ENCODE measurements at places on chromosomes 16 and 17. TPM values are rescaled to one million over a fixed set of nuclear protein-coding genes. Genes with fewer than 3 reads are reported as not detected.

The CETP gene
- total RNA-seq = 13.5 TPM

DNA sequence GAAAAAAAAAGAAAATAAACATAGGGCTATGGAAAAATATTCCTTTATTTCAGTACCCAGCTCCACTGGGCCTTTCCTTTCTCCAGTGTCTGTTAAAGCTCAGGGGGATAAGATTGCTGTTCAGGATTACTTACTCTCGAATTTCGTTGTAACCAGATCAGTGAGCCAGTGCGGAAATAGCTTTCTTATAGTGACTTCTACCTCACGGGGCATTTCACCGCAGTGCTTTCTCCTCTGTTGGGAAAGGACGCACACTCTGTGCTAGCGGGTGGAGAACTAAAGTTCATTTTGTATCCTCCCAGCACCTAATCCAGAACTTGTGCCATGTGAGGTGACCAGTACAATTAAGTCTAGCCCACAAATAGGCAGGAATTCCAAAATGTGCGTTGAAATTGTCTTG lies 38.3 kb downstream of the RPA1 start:
- DNase-seq = no peak

DNA sequence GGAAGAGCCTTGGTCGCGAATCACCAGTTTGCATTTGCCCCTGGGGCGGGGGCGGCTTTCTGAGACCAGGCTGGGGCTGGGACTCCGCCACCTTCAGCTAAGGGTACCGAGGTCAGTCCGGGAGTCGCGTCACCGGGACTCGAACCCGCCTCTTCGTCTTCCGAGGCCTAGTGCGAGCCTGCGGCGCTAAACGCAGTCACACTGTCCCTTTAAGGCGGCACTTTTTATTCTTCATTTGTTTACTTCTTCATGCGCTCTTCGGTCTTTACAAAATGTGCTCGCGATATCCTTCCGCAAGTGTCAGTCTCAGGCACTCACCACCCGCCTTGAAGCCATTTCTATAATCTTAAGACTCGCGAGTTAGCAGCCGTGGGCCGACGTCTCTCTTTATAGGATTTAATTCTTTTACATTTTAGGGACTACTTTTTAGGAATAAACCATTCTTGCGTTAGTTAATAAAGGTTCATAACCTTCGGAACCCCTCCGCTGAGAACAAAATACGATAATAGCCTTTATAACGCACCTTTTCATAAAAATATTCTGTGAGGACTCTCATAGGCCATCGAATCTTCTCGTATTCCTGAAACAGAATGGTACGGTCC lies 593 bp upstream of the HEXIM1 start:
- peak; percentile 98 for DNase-seq

DNA sequence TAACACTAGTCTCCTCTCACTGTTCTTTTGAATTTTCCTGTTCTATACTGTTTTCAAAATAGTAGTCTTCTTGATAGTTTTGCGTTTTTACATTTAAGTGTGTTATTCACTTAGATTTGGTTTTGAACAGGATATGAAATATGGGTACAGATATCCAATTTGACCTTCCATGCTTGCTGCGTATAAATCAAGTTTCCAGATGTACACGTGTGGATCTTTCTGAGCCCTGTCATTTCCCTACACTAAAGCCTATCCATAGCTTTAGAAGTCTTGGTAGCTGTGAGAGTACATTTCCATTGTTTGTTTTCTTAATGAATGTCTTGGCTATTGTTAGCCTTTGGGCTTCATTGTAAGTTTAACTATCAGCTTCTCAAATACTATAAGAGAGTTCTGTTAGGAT lies 20.4 kb downstream of the CYLD start:
- no peak for DNase-seq
